Suprapubic skin (tissue), 4 donors: ENCODE measurements at places on chromosomes 1 and 21. TPM values are rescaled to one million over a fixed set of nuclear protein-coding genes. Genes with fewer than 3 reads are reported as not detected.

The RAD54L gene
- 6.1 TPM for total RNA-seq

The RIMS3 gene
- 8.2 TPM for total RNA-seq

The RBM15 gene
- 33.2 TPM for total RNA-seq

The TEKT2 gene
- not detected for total RNA-seq

The RHCE gene
- 0.56 TPM for total RNA-seq

The FCGR2B gene
- 9.1 TPM for total RNA-seq

The CFHR4 gene
- not detected for total RNA-seq

The PDE4B gene
- total RNA-seq, result 27.6 TPM

The LCE2A gene
- total RNA-seq, result 28.2 TPM

The SOAT1 gene
- 14.6 TPM for total RNA-seq

The ACP6 gene
- total RNA-seq, result 10.4 TPM
